Germinal center (tissue), 1 donor: ENCODE measurements at places on chromosomes 1 and 21.

GRCh38 chr1:199667089-199667488 is 360.4 kb upstream of the NR5A2 start:
- no peak for DNase-seq

DNA sequence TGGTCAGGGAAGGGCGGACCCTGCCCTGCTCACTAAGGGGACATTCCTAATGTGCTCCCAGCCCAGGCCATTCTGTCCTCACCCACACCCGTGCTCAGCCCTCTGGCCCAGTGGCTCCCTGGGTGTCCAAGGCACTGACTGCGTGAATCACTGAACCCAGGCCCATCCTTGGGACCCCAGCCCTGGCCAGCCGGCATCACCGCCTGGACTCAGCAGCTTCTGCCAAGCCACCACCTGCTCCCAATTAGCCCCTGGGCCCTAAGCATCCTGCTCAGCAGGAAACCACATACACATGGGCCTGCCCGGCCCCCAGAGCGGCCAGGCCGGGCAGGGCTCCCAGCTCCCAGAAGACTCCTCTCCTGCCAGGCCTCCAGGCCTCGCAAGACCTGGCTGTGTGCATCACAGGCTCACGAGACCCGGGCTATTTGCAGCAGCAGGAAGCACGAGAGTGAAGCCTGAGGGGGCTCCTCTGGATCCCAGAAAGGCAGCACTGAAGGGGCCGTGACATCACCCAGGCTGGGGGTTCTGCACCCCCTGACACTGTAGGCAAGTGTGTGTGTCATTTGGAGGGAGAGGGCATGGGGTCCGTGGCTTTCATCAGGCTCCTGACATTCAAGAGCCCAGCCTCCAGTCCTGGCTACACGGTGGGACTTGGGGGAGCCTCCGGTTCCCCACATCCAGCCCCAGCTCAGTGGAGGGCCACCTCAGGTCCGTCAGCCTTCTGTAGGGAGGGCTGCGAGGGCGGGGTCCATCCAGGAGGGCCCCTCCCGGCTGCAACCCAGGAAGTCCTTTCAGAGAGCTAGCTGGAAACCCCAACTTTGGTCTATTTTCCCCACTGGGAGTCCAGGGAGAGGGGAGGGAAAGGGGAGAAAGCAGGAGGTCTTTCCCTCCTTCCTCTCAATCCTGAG is 1.6 kb downstream of the MFAP2 start:
- no peak for DNase-seq

DNA sequence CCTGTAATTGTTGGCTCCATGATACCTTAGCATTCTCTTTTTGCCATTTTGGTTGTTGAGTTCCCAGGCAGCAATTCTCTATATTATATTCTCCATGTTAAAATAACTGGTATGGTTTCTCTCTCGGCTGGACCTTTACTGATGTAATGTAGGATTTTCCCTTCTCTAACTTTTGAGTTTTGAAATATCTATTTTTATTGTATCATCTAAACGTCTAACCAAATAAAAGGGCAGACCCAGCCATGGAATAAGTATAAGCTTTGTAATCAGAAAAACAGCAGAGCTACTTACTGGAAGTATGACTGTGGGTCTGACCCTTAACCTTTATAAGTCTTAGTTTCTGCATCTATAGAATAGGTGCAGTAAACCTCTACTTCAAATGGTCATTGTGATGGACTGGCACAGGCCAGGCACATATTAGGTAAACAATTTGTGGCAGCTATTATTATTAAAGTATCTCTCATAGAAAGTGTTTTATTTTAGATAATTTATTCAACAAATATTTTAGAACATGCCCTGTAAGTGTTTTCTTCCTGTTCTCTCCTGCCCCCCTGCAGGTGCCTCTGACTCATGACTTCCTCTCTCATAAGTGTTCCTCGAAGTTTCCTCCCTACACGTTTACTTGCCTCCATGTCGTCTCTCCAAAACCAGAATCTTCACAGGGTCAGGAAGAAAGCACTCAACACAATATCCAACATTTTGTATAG is 224.9 kb upstream of the FGGY start:
- DNase-seq = no peak

- DNase-seq = no peak
Observed at GRCh38 chr21:34223376-34223775, 140.4 kb upstream of the KCNE2 start.

DNA sequence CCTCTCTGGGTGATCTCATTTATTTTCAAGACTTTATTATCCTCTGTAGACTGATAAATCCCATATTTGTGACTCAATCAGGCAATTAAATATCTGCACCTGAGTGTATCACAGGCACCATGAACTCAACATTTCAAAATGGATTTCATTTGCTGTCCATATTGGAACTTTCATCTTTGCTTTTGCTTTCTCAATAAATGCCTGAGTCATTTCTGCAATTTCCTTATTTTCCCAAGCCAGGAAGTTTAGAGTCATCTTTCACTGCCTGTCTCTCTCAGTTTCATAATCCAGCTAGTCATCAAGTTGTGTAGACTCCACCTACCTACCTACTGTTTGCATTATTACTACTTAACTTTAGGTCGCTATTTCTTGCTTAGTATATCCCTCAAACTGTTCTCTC is 540.9 kb downstream of the LMO4 start:
- no peak for DNase-seq

- DNase-seq = no peak
Observed at GRCh38 chr1:7580923-7581753, 190.0 kb upstream of the VAMP3 start.

DNA sequence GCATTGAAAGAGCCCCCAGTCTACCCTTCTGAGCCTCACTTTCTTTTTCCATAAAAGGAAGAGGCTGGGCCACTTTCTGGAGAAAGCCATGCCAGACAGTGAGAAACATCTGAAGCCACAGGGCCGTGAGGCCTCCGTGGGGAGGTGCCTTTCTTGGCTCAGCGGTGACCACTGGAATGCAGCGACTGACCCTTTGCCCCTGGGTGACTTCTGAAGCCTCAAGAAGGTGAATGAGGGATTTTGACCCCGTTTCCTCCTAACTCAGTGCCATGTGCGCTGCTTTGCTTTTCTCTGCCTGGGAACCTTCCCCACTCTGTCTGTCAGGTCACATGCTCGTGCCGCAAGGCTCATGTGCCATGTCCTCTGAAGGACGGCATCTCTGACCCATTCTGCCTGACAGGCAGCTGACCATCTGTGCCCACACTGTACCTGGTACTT is 44.7 kb upstream of the A3GALT2 start:
- no peak for DNase-seq

GRCh38 chr1:91402023-91402422 is 2.6 kb downstream of the HFM1 start:
- DNase-seq = peak; percentile 28

GRCh38 chr1:108962681-108963051 is 618 bp downstream of the CLCC1 start:
- DNase-seq = no peak

DNA sequence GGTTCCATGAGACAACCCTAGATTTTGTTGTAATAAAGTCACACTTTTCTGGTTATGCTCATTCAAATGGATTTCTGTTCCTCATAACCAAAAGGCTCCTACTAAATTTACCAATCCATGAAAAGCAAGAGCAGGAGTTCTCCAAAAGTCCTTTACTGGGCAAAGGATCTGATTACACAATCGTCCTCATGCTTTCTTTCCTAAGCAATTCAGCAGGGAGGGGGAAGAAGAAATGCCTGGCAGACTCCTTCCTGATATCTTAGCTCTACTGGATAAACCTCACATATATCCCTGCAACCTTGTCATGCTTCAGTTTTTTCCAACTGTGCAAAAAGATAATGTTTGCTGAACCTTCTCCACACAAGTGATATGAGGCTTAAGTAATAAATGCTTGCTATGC is 67.6 kb upstream of the GUCA2B start:
- DNase-seq = no peak

DNA sequence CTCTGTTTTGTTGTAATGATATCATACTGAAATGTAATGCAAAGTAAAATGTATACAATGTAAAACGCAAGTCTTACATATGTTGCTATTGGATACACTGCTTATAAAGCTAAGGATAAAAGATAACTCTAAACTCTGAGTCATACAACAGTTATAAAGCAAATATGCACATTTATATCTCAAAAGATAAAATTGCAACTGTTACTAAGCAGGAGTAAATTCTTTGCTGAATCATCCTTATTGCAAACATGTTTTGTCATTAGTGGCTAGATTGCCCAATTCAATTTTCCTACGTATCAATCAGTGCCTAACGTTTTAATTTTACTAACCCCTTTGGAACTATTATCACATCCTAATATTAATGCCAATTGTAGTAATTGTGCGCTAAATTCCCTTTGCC is 762.9 kb downstream of the LTN1 start:
- DNase-seq = no peak

DNA sequence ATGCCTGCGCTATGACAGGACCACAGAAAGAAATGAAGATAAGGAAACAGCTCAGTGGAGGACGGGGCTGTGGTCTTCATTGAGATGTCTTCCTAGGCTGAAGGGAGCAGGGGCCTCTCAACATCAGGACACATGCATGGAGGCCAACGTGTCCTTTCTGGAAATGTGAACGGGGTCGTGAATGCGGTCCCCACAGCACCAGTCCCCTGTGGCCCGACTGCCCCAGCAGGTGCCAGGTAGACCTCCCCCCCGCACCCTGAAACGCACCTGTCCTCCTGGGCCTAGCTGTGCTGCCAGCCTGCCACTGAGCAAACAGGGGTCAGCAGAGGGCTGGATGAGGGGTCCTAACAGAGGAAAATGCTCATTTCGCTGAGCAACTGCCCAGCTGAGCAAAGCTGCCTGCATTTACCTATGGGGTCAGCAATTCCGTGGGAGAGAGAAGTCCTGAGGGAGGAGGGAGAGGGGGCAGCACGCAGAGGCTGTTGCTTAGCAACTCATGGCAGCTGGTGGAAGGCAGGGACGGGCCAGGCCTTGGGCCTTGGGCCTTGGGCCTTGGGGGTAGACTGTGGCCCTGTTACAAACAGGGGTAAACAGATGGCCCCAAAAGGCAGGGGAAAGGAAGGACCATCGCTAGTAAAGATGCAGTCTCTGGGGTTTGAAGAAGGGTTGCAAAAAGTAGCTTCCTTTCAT is 77.4 kb downstream of the NPHP4 start:
- no peak for DNase-seq

DNA sequence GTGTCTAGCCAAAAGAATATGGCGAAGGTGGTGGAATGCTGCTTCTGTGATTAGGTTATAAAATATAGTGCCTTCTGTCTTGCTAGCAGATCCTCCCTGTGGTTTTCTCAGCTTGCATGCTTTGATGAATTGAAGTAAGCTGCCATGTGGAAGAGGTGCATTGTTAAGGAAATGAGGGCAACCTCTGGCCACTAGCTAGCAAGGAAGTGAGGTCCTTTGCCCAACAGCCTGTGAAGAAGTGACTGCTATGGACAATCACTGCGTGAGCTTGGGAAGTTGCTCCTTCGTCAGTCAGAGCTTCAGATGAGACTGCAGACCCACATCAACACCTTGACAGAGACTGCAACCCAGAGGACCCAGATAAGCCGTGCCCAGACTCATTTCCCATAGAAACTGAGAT is 109.4 kb downstream of the GIPC2 start:
- no peak for DNase-seq

GRCh38 chr21:38958940-38959691 is 153.4 kb downstream of the ETS2 start:
- no peak for DNase-seq

GRCh38 chr1:199843861-199844260 is 183.6 kb upstream of the NR5A2 start:
- DNase-seq = no peak

DNA sequence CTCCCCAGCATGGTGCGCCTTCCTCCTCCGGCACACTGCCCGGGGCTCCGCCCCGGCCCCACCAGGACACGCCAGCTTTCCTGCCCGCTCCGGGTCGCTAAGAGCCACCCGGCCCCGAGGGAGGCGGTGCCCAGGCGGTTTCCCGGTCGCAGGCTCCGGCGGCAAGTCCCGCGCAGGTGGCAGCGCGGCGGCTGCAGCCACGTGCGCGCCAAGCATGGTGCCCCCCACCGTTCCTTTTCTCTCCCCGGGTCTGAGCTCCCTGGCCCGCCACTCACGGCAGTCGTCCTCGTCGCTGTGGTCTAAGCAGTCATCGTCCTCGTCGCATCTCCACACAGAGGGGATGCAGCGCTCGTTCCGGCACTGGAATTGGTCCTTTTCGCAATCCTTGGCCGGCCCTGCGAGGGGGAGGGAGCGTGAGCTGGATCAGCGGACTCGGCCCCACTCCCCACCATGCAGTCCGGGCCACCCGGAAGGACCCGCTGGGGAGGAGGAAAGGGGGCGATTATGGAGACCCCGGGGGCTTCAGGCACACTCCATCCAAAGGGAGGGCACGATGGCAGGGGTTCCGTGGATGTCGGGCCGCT is 1.2 kb downstream of the LRP8 start:
- DNase-seq = peak; percentile 67

- DNase-seq = no peak
Observed at GRCh38 chr1:156126043-156126629, 11.6 kb downstream of the LMNA start.

- DNase-seq = no peak
Observed at GRCh38 chr1:30189818-30190500, 533.4 kb downstream of the MATN1 start.

DNA sequence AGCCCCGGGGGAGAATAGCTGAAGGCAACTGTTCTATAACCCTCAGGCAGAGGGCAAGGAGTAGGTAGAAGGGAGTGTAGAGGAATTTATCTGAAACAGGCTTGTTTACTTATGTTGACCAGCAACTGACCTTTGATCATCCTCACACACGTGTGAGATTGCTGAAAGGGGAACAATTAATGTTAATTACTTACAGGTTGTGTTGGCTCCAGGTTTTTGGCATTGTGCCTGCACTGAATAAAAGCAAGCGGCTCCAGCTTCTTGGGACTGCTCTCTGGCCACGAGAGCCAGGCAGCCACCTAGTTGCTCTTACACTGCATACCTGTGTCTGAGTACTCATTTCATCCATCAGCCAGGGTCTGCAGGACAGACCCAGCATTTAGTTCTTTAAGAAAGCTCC is 41.3 kb upstream of the ARHGEF10L start:
- DNase-seq = no peak

GRCh38 chr1:25113086-25113485 is 119.2 kb downstream of the SYF2 start:
- no peak for DNase-seq

- DNase-seq = no peak
Observed at GRCh38 chr1:151002051-151002450, 4.7 kb downstream of the MINDY1 start.

GRCh38 chr1:153883223-153883622 is 39.5 kb downstream of the GATAD2B start:
- no peak for DNase-seq

DNA sequence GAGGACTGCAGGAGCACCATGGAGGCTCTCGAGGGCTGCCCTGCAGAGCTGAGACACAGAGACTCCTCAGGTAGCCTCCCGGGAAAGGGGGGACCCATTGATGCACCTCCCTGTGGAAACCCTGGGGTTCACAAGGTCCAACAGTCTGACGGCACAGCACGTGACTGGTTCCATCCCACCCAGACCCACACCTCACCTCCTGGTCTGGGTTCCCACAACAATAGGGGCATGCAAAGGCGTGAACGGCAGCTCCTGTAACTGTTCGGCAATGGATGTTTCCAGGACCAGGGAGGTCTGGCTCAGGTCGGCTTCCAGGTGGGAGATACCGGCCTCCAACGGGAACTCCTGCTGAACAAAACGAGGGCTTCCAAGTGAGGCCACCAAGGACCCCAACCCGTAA is 86.8 kb downstream of the NPHP4 start:
- no peak for DNase-seq

- peak; percentile 45 for DNase-seq
Observed at GRCh38 chr1:182069028-182069466, 7.5 kb upstream of the ZNF648 start.
